ENCODE measurements at places on chromosomes 4 and X.

DNA sequence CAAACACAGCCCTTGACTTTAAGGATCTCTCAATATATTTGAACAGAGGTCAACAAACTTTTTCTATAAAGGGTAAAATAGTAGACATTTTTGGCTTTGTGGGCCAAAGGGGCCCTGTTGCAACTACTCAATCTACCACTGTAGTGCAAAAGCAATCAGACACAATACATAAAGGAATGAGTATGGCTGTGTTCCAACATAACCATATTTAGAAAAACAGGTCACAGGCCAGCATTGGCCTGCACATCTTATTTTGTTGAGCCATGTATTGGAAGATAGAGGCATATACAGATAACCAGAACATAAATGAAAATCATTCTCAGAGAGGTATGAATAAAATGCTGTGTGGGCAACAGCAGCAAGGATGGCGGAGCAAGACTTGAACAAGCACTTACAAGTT, 49.8 kb downstream of the MID1 start:
- DNase-seq, result no peak

DNA sequence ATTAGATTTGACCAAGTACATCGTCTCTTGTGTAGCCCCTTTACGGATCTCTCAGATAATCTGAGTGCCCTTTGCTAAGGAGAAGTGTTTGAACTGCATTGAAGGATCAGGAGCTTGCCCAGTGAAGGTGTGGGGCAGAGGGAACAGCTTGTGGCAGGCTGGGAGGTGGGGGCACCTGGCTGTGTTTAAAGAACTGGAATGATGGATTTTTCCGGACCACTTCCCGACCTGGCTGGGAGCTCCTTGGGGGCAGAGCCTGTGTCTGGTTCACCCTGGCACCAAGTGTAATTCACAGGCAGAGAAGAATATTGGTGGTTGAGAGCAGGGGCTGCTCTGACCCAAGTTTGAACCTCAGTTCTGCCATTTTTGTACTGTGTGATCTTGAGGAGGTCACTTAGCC, 18.5 kb downstream of the TBC1D14 start:
- DNase-seq, result no peak

GRCh38 chrX:70254909-70255308, 5.1 kb downstream of the P2RY4 start:
- no peak for DNase-seq

- no peak for DNase-seq
Measured at GRCh38 chrX:130174045-130174704, 2.4 kb downstream of the RAB33A start.

DNA sequence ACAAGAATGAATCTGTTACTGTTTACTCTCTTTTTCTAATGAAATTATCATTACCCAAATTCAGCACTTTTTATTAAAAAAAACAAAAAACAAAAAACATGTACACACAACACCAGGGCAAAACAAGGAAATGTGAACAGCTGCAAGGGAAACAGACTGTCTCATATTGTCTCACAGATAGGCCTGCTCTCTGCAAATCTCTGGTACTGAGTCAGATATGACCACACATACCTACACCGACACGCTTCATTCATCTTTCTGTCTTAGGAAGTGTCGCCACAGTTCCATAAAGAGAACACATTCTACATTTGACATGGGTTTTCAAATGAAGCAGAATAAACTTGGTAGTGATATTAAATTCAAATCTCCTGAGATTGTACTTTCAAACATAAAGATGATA, 92.2 kb upstream of the GPR34 start:
- peak; percentile 11 for DNase-seq

- DNase-seq, result no peak
Measured at GRCh38 chrX:77342004-77342403, 105.2 kb upstream of the FGF16 start.

DNA sequence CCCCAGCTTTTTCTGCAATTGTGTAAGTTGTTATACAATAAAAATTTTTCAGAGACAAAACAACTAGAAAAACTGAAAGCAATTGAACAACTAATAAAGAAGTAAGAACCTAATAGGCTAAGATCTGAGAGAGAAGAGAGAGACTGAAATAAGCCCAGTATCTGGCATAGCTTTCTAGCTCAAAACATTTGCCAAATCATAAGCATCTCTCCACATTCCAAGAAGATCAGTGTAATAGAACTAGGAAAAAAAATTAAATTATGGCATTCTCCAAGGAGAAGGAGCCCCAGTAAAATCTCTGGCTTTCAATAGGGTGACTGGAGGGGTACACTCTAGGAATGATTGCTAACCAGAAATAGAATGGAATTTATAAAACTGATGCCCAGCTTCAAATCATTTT, 19.0 kb upstream of the PPP3CA start:
- DNase-seq, result no peak

GRCh38 chr4:99179178-99179577, 35.1 kb upstream of the ADH4 start:
- no peak for DNase-seq

- peak; percentile 84 for DNase-seq
Measured at GRCh38 chrX:48508400-48509244, at the start of gene PORCN. TSS of gene PORCN (plus strand) at chrX:48508992. CDS start at chrX:48509821, 829 bp downstream.

- DNase-seq, result no peak
Measured at GRCh38 chr4:176469546-176469945, 149.8 kb downstream of the SPCS3 start.

DNA sequence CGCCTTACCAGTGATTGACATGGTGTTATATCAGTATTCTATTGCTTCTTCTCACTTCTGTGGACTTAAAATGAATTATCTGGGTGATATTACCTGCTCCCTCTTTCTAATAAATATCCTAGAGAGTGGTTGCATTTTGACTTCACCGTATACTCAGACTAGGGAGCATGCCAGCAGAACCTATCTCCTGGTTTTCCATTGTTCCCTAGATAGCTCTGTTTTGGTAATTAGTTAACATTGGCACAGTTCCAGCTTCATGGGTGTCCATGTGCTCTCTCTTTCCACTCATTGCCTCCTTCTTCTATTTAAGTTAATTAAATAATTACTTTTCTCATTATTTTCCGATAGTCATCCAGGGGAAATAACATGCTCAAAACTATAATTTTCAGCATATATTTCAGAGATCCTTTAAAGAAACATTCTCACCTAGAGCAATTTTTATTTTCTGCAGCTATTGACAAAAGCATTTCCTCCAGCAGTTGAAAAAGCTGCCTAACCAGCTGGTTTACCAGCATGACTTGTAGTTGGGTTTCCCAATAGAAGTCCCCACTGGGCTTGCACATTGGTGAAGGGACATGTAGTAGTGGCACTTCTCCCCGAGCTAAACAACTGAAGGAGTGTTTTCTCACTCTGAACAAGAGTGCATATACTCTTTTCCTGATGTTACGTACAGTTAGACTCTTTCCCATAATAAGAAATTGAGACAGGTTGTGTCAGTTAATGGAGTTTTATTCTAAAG, 27.9 kb upstream of the PAPSS1 start:
- no peak for DNase-seq

- DNase-seq, result no peak
Measured at GRCh38 chr4:75549019-75549418, 6.8 kb upstream of the ODAPH start.

- DNase-seq, result no peak
Measured at GRCh38 chr4:6056976-6057766, 38.9 kb upstream of the C4orf50 start.

DNA sequence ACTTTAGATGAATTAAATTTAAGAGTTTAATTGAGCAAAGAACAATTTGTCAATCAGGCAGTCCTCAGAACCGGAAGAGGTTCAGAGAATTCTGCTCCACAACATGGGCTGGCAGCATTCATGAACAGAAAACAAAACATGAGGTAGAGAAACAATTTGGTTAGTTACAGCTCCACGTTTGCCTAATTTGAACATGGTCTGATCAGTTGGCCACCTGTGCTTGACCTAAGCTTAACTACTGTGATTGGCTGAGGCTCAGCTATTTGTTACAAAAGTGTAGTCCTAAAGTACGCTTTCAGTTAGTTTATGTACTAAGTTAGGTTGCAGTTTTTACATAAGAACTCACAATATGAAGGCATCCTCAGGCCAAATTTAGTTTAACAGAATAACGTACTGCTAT, 258.6 kb downstream of the ADAM29 start:
- DNase-seq, result no peak

- DNase-seq, result no peak
Measured at GRCh38 chr4:139454111-139455045, at the start of gene RAB33B. TSS of gene RAB33B (plus strand) at chr4:139454121. CDS start at chr4:139454196, 75 bp downstream.

- no peak for DNase-seq
Measured at GRCh38 chr4:147313108-147313507, 167.8 kb upstream of the EDNRA start.

DNA sequence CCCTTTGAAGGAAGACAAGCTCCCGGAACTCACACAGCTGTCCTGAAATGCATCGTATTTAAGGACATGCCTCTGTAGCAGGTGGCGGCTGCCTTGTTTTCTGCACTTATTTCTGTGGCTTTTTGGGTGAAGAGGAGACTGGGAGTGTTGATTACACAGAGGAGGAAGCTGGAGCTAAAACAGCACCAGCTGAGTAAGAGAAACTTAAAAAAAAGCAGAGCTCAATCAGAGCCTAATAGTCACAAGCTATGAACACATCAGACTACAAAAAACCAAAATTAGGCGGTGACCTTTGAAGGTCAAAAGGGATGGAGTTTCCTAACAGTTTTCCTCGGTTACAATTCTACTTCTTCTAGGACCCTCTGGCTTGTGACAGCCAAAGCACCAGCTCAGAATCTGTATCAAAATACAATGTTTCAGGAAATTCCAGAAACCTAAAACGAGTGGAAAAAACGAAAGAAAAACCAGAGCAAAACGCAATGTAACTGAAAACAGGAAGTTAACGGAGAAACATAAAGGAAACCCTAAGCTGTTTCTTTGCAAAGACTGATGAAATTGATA, 13.5 kb downstream of the PRKX start:
- no peak for DNase-seq

DNA sequence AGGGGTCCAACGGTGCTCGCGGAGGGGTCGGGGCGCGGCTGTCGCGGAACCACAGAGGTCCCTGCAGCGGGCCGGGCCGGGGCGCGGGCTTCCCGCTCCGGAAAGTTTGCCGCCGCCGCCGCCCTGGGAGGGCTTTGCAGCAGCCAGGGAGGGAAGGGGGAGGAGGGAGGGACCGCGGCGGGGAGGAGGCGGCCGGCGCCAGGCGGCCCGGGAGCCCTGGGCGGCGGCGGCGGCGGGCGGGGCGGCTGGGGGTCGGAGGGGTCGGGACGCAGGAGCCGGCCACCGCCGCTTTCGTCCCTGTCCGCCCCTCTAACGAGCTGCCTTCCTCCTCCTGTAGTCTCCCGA, 375 bp downstream of the FGFR3 start:
- peak; percentile 47 for DNase-seq

- DNase-seq, result no peak
Measured at GRCh38 chrX:24225265-24225664, 75.7 kb downstream of the ZFX start.

DNA sequence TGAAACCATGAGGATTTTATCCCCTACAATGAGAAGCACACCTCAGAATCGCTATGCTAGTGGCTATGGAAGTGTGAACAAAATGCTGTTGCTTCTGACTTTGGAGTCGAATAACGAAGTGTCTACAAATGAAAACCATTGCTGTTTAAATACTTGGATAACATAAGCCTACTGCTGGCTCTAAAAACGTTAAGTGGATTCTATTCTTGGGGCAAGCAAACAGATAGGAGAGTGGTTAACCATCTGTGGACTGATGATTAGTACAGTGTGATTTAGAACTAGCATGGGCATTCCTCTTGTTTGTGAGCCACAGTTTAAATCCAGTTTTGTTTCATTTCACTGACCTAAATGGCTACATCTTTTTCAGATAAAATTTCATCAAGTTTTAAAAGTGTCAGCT, 109.7 kb upstream of the PNPLA4 start:
- DNase-seq, result no peak

- DNase-seq, result no peak
Measured at GRCh38 chrX:151167791-151168345, 8.5 kb upstream of the GPR50 start.

DNA sequence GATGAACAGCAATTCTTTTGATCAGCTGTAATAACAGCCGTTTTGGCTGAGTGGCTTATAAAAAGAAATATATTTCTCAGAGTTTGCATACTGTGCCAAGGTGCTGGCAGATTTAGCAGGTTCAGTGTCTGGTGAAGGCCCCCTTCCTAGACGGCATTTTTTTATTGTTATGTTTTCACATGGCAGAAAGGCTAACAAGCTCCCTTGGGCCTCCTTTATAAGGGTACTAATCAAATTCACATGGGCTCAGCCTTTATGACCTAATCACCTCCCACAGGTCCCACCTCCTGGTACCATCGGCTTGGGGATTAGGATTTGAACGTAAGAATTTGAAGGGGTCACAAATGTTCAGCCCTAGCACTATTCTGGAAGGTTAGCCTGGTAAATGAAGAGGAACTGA, 431.9 kb downstream of the SPOCK3 start:
- DNase-seq, result no peak

GRCh38 chrX:113539599-113540356, 699.1 kb upstream of the AMOT start:
- no peak for DNase-seq

DNA sequence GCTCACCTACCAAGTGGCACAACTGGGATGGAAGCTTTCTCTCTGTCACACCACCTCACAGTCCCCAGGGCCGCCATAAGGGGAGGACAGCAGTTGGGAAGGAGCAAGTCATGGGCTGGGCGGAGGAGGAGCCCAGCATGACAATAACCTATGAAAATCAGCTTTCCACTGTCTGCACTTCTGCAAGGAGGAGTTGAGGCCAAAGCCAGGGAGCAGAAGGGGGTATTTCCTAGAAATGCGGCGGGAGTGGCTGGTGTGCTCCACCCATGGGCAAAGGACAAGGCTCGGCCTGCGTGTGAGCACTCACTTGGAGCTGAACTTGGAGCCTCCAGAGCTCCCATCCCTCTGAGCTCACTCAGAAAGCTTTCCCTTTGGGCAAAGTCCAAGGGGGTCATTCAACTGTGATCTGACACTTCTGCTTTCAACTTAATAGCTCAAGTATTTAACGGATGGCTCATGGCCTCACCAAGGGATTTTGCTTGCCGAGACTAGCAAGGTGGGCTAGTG, 18.5 kb downstream of the APLN start:
- DNase-seq, result no peak

DNA sequence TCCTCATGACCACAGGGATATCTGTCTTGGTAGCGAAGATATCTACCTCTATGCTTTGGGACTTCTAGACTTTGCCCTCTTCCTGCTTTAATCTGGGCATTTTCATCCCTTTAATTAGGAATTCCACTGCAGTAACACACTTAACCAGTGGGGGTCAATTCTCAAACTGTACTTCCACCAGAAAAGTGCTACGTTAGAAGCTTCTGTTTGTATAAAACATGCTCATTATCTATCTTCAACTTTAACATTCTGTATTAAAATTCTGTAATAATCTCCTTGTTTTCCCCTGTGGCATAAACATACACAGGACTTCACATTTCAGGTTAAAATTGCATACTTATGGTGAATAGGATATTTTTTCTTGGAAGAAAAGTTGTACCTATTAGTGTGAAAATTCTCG, 105.6 kb downstream of the AMMECR1 start:
- DNase-seq, result no peak

DNA sequence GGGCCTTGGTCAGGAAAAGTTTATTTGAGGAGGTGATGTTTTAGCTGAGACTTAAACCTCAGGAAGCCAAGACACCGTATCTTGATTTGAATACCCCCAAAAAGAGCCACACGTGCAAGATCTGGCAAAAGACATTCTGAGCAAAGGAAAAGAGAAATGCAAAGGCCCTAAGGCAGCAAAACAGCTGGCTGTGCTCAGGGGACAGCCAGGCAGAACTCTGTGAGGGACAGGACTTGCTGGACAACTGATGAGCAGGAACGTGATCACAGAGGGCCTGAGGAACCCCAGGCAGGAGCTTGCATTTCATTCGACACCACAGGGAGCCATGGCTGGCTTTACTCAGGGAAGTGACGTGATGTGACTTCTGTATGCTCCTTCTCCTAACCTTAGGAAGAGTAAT, 56.0 kb downstream of the OCRL start:
- no peak for DNase-seq
